ENCODE measurements at places on chromosomes 5 and 9. TPM values are rescaled to one million over a fixed set of nuclear protein-coding genes. Genes with fewer than 3 reads are reported as not detected.

DNA sequence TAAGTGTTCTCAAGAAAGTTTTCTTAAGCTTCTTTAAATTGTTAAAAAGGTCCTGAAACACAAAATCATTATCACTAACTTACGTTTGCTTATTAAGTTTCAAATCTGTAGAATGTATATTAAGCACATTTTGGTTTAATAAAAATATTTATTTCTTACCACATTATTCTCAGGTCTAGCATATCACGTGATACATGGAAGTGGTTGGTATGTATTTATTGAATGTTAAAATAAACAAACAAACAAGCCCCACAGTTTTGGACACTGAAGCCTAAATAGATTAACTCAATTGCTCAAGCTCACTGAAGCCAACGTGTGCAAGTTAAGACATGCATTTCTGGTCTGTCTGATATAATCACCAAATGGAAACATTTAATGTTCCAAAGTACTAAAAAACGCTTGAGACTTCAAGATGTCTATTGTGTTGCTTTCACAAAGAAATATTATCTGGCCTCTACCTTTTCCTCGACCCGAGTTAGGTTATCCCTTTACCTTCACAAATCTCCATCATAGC lies 1136.9 kb downstream of the TAF11L14 start:
- DNase-seq, result no peak

- no peak for DNase-seq
These were observed 255.4 kb downstream of the SMARCA2 start for GRCh38 chr9:2270565-2270964.

GRCh38 chr9:131100445-131100844 lies 4.1 kb downstream of the AIF1L start:
- DNase-seq, result no peak

GRCh38 chr5:15203376-15203775 lies 296.6 kb upstream of the FBXL7 start:
- no peak for DNase-seq

GRCh38 chr9:14585730-14586473 lies 107.3 kb downstream of the ZDHHC21 start:
- DNase-seq, result no peak

Gene FCN1
- 1.1 TPM for total RNA-seq

Gene CRHBP
- total RNA-seq, result not detected

- DNase-seq, result no peak
These were observed 37.2 kb downstream of the DCAF12 start for GRCh38 chr9:34089311-34089710.

DNA sequence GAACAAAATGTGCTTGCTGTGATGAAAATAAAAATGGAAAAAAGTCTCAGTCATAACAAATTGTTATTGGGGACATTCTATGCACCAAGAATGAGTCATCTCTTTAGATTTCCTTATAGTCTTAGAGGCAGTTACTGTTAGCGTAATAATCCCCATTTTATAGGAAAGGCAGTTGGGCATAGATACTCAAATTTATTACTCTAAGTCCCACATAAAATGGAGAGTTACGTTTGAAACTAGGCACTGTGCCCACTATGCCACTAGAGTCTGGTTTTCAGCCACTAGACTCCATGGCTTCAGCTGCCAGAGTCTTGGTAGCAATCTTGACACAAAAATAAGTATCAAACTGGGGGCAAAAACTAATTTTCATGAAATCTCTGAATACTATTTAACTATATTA lies 317.9 kb upstream of the MEF2C start:
- DNase-seq, result no peak

Gene SPINK9
- not detected for total RNA-seq

DNA sequence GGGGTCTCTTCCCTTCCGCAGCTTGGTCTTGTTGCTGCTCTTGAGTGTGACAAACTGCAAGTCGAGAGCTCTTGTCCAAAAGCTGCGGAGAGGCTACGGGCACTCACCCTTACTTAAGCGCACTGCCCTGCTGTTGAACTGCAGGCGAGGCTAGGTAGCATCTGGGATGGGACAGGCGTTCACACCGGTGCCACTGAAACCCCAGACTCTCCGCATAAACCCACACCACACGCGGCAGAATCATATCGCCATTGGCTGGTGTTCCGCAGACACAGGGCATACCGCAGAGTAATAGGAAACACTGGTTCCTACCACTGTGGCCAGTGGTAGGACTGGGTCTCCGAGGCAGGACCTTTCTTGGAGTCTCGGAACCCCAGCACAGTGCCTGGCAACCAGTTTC lies 2.2 kb upstream of the NPR3 start:
- no peak for DNase-seq

DNA sequence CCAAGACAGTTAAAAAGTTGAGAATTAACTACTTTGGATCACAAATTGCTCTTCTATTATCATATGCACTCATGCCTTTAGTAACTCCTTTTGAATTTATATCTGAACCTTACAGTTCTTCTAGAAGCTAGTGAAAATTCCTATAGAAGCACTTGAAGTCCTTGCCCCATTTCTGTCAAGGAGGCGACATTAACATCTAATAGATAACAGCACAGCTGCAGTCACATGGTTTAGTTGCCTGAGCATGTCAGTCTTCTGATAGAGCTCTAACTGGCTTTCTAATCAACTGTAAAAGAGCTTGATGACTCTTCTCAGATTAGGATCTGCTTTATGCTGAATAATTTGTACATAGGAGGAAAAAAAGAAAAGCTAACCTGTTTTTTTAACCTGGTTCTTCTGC lies 9.0 kb downstream of the RFESD start:
- no peak for DNase-seq

Gene WDR70
- 36.0 TPM for total RNA-seq

GRCh38 chr5:36688722-36689121 lies 82.3 kb downstream of the SLC1A3 start:
- DNase-seq, result no peak

DNA sequence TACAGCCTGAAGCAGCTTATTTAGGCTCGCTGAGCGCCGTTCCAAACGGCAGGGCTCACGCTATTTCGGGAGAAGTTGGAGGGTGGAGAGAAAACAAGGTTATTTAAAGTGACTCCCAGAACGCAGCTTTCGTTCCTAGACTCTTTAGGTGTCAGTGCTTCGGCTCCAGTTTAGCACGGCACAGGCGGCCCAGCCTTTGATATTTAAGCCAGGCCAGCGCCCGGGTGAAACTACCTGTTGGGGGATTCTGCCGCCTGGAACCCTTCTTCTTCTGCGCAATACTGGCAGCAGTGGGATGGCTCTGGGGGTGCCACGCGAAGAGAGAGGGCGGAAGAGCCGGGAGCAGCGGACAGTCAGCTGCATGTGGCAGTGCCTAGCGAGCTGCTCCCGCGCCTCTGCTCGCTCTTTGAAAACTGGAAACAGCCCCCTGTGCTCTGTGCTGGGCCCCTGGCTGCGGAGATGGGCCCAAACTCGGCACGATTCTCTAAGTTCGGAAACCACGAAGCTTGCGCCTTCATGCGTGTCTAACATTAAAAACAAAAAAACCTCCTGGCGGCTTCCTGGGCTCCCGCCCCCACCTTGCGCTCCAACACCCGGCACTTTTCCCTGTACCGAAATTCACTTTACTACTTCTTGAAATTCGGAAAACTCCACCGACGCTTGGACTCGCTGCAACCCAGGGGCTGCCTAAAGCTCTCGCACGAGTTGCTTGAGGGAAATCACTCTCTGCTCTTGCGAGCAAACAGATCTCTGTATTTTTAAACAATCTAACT lies 34.6 kb upstream of the NFIB start:
- DNase-seq, result no peak

DNA sequence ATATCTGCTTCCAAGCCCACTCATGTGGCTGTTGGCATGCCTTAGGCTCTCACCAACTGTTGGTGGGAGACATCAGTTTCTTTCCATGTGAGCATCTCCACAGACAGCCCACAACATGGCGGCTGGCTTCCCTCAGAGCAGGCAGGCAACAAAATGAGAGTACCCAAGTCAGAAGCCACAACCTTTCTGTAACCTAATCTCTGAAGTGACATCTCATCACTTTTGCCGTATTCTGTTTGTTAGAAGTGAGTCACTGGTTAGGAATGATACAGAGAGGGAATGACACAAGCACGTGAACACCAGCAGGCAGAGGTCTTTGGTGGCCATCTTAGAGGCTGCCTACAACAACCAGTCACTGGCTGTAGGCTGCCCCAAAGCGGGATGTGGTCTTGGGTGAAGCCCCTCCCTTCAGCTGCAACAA lies 88.6 kb upstream of the RASGRF2 start:
- no peak for DNase-seq

All from naive thymus-derived CD8-positive, alpha-beta T cell (primary cell).